ENCODE measurements at places on chromosomes 2 and 18. TPM values are rescaled to one million over a fixed set of nuclear protein-coding genes. Genes with fewer than 3 reads are reported as not detected.

FER1L5 gene
- under 0.01 TPM for total RNA-seq

TSPYL6 gene
- total RNA-seq: not detected

ROCK2 gene
- total RNA-seq: 20.0 TPM

INHBB gene
- 0.21 TPM for total RNA-seq

GMPPA gene
- 35.9 TPM for total RNA-seq

SERPINB5 gene
- 1,115 TPM for total RNA-seq

Data from tracheal epithelial cell (primary cell).